ENCODE measurements at places on chromosomes 3 and 15. TPM values are rescaled to one million over a fixed set of nuclear protein-coding genes. Genes with fewer than 3 reads are reported as not detected.

Gene CLDN16
- polyA plus RNA-seq: not detected

Gene SIDT1
- polyA plus RNA-seq: 0.08 TPM

Gene C3orf49
- not detected for polyA plus RNA-seq

Gene HDDC3
- polyA plus RNA-seq: 20.1 TPM

Gene PHLDB2
- 1.4 TPM for polyA plus RNA-seq

Gene CD96
- not detected for polyA plus RNA-seq

Gene GOLGA8S
- polyA plus RNA-seq: not detected

Gene SLC12A8
- 4.6 TPM for polyA plus RNA-seq

Gene C15orf62
- polyA plus RNA-seq: not detected

Gene GHRL
- polyA plus RNA-seq: not detected

Gene CXCR6
- polyA plus RNA-seq: not detected

Gene GOLGA6B
- not detected for polyA plus RNA-seq

Gene ACTRT3
- polyA plus RNA-seq: not detected

Gene TMCO5A
- not detected for polyA plus RNA-seq

Gene DNAJA4
- polyA plus RNA-seq: not detected

Gene LDHAL6B
- polyA plus RNA-seq: not detected

Gene UTS2B
- 0.46 TPM for polyA plus RNA-seq

Gene TMEM42
- 18.2 TPM for polyA plus RNA-seq

Gene ERICH6
- polyA plus RNA-seq: not detected

Gene TMEM212
- polyA plus RNA-seq: not detected

Gene RTP3
- polyA plus RNA-seq: not detected

Gene PLA2G4E
- not detected for polyA plus RNA-seq

Gene GP5
- polyA plus RNA-seq: 0.16 TPM

Gene XCR1
- polyA plus RNA-seq: not detected

Gene XYLB
- 0.50 TPM for polyA plus RNA-seq

Gene TNNC1
- not detected for polyA plus RNA-seq

Gene SUCNR1
- polyA plus RNA-seq: not detected

Gene SLC6A1
- polyA plus RNA-seq: 43.2 TPM

Gene C3orf22
- polyA plus RNA-seq: not detected

Gene HRG
- polyA plus RNA-seq: not detected

Gene AMT
- 6.1 TPM for polyA plus RNA-seq

Gene CPLX3
- 0.27 TPM for polyA plus RNA-seq

Gene ANKUB1
- not detected for polyA plus RNA-seq

Gene CTXN2
- polyA plus RNA-seq: 0.69 TPM

Gene SOX14
- polyA plus RNA-seq: not detected

Gene GOLGA8J
- polyA plus RNA-seq: not detected

Gene SPESP1
- not detected for polyA plus RNA-seq

Gene TNFAIP8L3
- polyA plus RNA-seq: not detected

Gene RABL3
- 14.7 TPM for polyA plus RNA-seq

Gene LIPC
- not detected for polyA plus RNA-seq

Gene TTLL13
- 0.33 TPM for polyA plus RNA-seq

Gene GRIP2
- polyA plus RNA-seq: 8.6 TPM

Gene GALNT15
- polyA plus RNA-seq: 1.5 TPM

Gene WDR72
- polyA plus RNA-seq: 0.05 TPM

Data from neural cell (in vitro differentiated cells).